ENCODE measurements at places on chromosomes 4 and X.

DNA sequence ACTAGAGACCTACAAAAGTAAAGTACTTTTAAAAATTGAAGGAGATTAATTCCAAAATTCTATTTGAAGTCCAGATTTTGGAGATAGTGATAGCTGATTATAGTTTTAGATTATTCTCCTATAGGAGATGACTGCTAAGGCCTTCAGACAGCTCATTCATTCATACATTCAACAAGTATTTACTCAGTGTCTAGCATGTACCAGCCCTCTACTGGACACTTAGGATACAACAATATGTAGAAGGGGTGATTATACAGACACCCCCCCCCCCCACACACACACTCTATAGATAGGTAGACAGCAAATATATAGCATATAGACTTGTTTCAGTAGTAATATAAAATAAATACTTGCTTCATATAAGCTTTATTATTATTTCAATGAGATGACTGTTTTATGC is 60.4 kb upstream of the TAF9B start:
- DNase-seq, result peak; percentile 22

GRCh38 chrX:132622130-132622529 is 133.3 kb upstream of the MBNL3 start:
- no peak for DNase-seq

- no peak for DNase-seq
Observed at GRCh38 chr4:185238215-185238681, 28.9 kb downstream of the SNX25 start.

GRCh38 chrX:16807976-16808542 is 21.8 kb downstream of the TXLNG start:
- DNase-seq, result peak; percentile 52

- no peak for DNase-seq
Observed at GRCh38 chr4:168765726-168766125, 244.3 kb downstream of the CBR4 start.

- no peak for DNase-seq
Observed at GRCh38 chr4:143679434-143679833, 21.0 kb downstream of the FREM3 start.

All from suppressor macrophage treated with lipopolysaccharide for 4 hours (primary cell).